ENCODE measurements at places on chromosomes 5 and 9.

DNA sequence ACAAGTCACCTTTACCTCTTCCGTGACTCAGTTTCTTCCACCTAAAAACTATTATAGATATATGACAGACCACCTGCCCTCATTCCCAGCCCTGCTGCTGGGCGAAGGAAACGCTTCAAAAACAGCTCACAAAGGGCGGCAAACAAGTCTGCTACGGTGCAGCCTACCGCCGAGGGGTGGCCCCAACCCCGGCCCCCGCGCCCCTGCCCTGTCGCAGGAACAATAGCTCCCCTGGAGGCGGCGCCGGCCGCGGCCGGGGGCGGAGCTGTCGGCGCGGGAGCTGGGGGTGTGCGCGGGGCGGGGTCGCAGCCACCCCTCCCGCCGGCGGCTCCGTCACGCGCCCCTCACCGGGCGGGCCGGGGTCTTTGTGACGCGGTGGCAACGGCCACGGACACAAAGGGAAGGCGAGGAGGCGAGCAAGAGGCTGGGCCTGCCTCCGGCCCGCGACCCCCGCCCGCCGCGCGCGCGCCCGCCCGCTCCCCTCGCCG lies at the start of gene TMEFF1:
Gene TMEFF1 (plus strand): TSS at position 362 of the 488 bp plus-strand sequence. CDS start 396 bp downstream, outside the sequence.
- no peak for DNase-seq

GRCh38 chr9:10876333-10876732 lies 263.5 kb upstream of the PTPRD start:
- no peak for DNase-seq

GRCh38 chr9:9764821-9765220 lies 848.0 kb downstream of the PTPRD start:
- DNase-seq = no peak

DNA sequence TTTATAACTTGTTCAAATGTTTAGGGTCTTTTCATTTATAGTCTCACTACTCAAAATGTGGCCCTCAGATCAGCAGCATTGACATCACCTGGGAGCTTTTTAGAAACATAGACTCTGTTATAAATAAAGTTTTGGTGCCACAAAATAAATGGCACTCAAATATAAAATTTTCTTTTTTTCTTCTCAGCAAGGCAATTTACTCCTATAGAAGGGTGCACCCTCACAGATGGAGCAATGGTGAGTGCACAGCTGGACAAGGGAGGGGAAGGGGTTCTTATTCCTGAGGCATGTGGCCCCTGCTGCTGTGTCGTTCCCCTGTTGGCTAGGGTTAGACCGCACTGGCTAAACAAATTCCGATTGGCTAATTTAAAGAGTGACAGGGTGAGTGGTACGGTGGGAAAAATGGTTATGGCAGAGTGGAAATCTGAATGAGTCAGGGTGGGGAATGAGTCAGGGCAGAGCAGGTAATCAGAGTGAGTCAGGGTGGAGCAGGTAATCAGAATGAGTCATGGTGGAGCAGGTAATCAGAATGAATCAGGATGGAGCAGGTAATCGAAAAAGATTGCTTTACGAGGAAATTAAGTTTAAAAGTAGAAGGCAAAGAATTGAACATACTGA lies 31.8 kb upstream of the C7 start:
- DNase-seq = no peak

DNA sequence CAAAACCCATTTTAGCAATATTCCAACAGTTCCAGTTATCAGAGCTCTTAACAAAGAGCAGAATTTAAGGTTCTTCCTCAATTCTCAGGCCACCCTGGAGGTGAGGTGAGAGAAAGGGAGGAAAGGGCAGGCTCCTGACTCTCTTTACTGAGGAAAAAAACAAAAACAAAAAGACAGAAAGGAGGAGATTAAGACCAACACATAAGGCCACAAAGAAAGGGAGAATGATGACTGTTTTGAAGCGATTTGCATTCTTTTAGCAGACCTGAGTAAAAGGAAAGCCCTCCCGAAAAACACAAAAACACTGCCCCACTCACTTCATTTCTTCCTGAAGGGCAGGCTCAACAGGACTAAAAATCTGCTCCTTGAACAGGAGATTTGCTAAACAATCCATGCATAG lies 300.5 kb downstream of the ARL15 start:
- no peak for DNase-seq

GRCh38 chr5:111010783-111011182 lies 60.7 kb upstream of the TSLP start:
- no peak for DNase-seq

DNA sequence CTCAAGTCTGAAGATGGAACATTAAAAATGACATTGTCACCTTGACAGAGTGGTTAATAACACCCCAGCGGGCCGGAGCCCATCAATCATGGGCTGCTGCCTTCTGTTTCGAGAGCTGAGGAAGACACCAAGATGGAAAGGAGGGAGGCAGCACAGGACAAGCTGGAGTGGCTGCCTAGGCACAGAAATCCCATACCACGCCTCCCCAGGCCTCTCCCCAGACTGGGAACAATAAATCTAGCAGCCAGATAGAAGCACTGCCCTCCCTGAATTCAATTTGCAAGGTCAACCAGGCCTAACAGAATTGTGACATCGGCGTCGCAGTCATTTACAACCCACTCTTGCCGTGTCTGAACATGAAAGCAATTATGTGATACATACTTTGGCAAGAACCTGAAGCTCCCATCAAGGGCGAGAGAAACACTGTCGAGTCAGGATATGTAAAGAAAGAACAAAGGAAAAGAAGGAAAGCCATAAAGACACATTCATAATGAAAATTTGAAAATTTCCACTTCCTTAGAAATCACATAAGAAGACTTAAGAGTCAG lies 35.4 kb upstream of the ZNF354A start:
- DNase-seq = no peak
